ENCODE measurements at places on chromosomes 5 and 9. TPM values are rescaled to one million over a fixed set of nuclear protein-coding genes. Genes with fewer than 3 reads are reported as not detected.
A peak's percentile ranks its signal among the peaks of the same experiment; 100 is the strongest.

DNA sequence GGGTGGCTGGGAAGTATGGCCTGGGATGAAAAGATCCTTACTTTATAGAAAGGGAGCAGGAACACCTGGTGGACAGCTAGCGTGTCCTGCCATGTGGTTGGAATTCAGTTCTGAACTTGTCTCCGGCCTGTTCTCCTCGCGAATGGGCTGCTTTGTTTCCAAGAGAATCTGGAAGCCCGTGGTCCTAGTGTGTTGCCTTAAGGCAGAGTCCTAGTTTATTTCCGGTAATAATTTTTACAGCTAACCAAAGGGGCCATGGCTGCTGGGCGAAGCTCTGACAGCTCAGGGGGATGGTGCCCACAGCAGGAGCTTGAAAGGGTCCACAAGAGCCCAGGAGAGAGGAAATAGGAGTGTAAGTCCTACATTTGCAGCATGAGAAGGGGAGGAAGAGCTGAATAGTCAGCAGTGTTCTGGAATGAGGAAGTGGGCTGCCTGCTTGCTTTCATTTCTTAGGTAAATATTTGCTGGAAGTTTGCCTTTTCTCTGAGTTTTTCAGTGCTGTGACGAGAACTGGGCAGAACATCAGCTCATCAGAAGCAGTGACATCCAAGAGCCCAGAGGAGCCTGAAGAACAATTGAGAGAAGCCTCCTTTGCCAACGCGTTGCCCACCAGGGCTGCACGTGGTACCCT is 13.1 kb upstream of the IGFBPL1 start:
- peak; percentile 34 for DNase-seq

Gene SLC1A3
- total RNA-seq: 27.1 TPM

Gene MARCOL
- total RNA-seq: not detected

DNA sequence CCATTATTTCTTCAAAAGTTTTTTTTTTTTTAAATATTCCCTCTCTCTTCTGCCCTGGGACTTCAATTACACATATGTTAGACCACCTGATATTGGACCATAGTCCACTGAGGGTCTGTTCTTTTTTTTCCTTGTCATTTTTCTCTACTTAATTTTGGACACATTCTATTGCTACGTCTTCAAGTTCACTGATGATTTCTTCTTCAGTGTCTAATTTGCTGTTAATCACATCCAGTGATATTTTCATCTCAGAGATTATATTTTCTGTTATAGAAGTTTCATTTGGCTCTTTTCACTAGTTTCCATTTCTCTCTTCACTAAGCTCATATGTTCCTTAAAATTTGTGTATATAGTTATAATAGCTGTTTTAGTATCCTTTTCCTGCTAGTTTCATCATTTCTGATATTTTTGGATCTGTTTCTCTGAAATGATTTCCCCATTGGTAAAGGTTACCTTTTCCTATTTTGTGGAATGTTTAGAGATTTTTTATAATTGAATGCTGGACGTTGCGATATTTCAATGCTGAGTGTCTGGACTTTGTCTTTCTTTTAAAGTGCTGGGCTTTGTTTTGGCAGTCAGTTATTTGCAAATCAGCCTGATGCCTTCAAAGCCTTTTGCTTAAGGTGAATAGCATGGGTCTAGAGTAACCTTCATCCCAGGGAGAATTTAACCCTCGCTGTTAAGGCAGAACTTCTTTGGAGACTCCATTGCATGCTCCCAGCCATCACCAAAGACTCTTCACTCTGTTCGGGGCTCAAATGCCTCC is 111.8 kb downstream of the TTLL11 start:
- DNase-seq: no peak

Gene MARCHF11
- not detected for total RNA-seq

DNA sequence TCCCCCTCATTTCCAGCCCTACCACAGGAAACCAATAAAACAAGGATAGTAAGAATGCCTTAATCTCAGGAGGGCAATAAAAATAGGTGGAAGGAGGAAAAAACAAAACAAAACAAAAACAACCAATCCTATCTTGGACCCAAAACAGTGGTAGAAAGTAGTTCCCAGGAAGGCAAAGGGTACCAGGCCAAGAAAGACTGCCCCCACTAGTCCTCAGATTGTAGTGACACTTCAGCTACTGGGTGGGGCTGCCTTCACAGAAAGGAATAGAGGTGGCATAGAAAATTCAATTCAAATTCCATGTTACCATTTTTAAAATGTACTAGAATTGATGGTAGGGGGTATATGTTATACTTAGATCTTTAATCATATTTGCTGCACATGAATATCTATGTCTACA is 59.3 kb downstream of the DPYSL3 start:
- no peak for DNase-seq

DNA sequence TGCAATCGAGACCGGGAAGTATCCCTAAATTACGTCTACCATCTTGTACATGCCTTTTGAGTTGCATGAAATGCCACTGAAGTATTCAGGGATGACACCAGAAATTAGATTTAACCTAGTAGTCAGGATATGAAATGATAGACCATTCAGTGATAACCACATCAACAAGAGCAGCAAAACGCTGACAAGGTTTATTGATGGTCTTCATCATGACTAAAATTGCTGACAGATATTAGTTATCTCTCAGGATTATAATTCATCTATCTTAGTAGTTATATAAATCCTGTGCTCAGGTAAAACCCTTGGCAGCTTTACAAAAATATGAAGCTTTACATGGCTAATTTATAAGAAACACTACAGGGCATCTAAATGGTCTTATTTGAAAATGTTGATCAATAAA is 1104.7 kb downstream of the EFNA5 start:
- no peak for DNase-seq

GRCh38 chr5:75484605-75485004 is 26.8 kb downstream of the CERT1 start:
- no peak for DNase-seq

DNA sequence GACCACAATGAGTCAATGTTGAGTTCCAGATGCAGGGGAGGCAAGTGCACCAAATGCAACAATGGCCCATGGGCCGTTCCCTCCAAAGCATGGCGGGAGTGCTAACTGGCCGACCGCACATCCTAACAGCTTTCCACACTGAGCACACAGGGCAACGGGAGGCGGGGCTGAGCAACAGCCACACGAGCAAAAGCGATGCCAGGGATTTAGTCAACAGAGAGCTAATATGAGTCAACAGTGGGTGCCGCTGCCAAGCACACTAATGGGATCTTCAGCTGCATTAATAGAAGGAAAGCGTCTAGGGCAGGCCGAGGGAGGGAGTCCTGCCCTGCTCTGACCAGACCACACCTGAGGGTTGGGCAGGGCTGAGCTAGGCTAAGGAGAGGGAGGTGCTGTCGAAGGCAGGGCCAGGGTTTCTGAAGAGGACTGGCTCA is 4.6 kb downstream of the EPB41L4B start:
- DNase-seq: peak; percentile 94

Gene GLT6D1
- total RNA-seq: not detected

GRCh38 chr5:172623313-172623980 is 17.6 kb upstream of the NEURL1B start:
- DNase-seq: no peak

DNA sequence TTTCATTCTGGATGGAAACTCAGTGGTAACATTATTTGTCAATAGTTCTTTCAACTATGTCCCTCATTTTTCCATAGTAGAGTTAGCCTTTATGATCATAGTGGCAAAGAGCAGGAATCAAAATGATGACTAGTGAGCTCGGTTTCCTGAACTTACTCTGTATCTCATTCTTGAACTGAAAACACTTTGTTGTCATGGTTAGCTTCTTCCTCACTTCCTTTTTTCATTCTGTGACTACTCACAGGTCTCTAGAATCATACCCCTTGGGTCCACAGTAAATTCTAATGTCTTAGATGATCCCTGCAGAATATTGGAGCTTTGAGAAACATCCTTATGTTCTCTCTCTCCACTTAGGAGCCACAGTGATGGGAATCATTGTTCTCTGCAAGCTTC is 29.4 kb upstream of the RECK start:
- no peak for DNase-seq

DNA sequence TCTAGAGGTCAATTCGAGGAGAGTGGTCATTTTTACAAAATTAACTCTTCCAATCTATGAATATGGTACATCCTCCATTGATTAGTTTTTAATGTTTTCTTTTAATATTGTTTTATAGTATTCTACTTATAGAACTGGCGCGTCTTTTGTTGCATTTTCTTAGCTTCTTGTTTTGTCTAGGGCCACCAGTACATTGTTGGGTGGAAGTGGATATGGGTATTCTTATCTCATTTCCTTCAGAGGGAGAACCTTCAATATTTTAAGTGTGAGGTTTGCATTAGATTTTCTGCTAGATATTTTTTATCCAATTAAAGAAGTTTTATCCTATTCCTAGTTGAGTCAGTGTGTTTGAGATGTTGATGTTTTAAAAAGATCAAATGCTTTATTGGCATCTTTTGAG is 69.8 kb downstream of the RPS23 start:
- no peak for DNase-seq

DNA sequence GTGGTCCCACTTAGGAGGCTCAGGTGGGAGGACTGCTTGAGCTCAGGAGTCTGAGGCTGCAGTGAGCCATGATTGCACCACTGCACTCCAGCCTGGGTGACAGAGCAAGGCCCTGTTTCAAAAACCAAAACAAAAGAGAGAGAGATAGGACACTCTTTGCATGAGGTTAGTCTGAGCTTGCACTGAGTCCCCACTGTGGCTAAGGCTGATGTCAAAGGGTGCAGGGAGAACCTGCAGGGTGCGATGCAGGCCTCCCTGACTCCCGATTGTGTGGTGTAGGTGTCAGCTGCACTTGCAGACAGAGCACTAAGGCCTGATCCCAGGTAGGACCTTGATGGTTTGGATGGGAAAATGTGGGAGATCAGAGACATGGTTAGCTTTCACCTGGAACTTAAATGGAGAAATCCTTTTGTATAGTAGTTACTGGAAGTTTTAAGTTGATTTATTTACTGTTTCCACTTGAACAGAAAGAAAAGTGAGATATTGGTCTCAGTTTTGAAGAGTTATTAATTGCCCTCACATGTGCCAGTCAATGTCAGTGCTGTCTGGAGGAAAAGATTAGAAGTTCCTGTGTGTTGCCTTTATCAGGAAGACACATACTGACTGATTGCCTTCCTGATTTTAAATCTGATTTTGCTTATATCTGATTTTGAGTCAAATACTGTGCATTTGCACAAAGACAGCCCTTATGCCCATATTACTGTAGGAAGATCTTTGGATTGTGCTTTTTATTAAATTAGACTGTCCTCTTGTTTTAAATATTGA is 260.0 kb downstream of the MAST4 start:
- DNase-seq: no peak

DNA sequence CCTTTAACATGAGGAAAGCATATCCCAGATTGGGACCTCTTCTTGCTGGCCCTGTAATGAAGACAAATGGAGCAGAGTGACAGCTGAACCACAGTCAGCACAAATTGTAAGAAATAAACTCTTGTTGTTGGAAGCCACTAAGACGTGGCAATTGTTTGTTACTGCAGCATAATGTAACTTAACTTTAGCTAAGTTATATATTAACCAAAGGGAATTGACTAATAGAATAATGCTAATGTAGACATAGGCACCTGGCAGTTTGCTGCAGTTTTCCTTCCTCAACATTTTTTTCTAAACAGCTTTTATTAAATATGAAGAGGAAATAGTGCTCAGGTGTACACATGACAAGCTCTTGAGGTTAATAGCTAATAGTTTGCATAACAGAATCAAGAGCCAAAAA is 300.7 kb upstream of the SLC30A5 start:
- DNase-seq: no peak

DNA sequence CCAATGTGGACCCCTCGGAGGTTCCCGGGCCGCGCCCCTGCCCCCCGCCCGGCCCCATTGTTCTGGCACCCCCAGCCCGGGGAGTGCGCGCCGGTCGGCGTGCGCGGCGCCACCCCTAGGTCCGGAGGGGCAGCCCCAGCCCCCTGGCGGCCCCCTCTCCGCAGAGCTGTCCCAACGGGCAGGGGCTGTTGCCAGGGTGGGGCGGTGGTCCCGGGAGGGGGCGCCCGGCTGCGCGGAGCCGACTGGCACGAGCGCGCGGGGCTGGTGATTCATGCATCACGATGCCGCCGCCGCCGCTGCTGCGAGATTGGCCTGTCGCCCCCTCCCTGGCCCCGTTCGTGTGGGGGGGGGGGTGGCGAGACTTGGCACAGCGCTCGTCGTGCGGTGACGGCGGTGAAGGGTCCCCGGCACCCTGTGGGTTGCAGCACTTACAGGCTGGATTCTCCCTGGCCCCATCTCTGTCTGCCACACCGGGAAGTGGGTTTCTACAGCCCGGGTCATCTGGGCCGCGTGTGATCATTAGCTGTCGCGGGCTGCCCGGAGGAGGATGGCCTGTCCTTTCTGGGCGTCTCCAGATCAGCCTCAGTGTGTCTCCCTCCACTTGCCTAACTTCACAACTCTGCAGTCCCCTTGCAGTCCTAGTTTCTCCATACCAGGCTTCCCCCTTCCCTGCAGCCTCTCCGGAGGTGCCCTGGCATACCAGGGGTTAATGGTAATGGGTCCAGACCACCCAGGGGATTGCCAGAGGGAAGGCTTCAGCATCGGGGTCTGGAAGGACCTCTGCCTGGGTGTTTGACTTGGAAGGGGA is 858 bp downstream of the NCS1 start:
- peak; percentile 20 for DNase-seq

GRCh38 chr5:96226941-96227552 is 206.0 kb downstream of the PCSK1 start:
- peak; percentile 72 for DNase-seq

Gene CNTNAP3
- total RNA-seq: 4.8 TPM

DNA sequence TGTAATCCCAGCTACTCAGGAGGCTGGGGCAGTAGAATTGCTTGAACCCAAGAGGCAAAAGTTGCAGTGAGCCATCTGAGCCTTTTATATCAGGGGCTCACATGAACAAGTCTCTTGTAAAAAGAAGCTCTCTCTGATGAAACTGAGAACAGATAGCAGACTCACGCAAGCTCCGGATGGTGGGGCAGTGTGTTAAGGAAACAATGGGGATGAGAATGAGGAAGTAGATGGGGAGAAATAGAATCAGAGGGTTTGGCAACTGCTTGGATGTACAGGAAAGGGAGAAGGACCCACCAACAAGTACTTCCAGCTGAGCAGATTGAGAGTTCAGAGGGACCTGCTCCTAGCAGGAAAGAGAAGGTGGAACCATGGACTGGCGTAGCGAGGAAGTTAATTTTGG is 18.6 kb downstream of the TMEM252 start:
- no peak for DNase-seq

DNA sequence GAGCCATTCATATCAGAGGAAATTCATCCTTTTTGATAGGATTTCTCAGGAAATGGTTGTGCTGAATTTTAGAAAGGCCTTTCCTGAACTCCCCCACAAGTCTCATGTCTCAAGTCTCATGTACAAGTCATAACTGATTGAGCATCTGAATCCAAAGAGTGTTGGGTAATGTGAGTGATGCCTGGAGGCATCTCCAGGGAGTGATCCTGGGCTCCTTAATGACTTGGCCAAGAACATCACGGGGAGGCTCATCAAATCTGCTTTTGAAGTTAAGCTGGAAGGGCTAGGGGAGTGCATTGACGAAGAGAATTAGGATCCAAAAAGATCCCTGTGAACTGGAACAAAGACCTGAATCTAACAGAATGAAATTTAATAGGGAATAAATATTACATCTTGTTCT is 79.2 kb downstream of the MAST4 start:
- no peak for DNase-seq

GRCh38 chr5:35024911-35025510 is 22.7 kb downstream of the AGXT2 start:
- DNase-seq: no peak

Data from HT1080 (cell line).